ENCODE measurements at places on chromosomes 2 and 18.

- no peak for DNase-seq
These were observed 46.2 kb downstream of the TRIB2 start for GRCh38 chr2:12762976-12763375.

DNA sequence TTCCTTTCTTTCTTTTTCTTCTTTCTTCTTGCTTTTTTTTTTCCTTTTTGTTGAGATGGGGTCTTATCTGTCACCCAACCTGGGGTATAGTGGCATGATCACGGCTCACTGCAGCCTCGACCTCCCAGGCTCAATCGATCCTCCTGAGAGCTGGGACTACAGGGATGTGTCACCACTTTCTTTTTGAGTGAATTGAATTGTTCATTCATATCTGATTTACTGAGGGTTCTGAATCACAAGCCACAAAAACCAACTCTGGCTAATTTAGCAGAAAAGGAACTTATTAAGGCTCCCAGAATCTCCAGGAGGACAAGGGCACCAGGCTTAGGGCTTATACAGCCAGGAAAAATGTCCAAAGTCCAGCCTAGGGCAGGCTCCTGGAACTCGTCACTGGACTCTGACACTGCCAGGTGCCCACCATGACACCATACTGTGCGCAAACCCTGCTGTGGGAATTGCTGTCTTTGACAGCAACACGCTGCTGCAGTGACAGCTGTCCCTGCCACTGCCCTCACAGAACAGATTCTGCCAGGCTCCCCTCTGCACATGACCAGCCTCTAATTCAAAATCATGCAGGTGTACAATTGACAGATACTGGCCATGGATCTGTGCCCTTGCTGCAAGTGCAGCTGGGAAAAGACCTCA is 42.9 kb upstream of the EML6 start:
- no peak for DNase-seq

- DNase-seq: no peak
These were observed 74.0 kb downstream of the AGAP1 start for GRCh38 chr2:235567842-235568241.

- DNase-seq: no peak
These were observed 66.4 kb upstream of the NCK2 start for GRCh38 chr2:105678346-105678745.

DNA sequence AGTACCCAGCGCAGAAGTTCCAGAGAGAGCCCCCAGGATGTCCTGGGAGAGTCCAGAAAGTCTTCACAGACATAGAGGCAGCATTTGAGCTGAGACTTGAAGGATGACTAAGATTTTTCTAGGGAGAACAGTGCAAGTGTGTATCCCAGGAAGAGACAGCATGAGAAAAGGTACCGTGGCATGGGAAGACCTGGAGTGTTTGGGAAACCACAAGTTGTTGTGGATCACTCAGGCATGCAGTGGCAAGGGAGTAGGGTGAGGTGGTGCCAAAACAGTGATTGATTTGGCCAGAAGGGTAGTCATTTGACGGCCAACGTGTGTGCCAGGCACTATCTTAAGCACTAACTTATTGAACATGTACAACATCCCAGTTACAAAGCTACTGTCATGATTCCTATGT is 24.5 kb upstream of the KCNK3 start:
- no peak for DNase-seq

DNA sequence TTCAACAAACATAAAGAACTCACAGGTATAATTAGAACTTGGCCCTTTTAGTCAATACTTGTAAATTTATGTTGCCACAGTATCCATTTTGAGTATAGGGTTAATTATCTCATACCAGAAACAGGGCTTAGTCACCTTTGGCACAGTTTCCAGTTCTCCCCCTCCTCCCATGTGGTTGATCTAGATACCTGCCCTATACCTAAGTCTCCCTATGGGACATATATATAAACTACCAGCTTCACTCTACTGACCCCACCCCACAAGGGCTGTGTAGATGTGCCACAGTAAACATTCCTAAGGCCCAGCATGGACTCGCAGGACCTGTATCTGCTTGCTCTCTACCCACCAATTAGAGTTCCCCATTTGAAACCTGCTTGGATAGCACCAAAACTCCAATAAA is 371.7 kb upstream of the RND3 start:
- no peak for DNase-seq

GRCh38 chr18:50338122-50338521 is 36.7 kb upstream of the SKA1 start:
- no peak for DNase-seq

DNA sequence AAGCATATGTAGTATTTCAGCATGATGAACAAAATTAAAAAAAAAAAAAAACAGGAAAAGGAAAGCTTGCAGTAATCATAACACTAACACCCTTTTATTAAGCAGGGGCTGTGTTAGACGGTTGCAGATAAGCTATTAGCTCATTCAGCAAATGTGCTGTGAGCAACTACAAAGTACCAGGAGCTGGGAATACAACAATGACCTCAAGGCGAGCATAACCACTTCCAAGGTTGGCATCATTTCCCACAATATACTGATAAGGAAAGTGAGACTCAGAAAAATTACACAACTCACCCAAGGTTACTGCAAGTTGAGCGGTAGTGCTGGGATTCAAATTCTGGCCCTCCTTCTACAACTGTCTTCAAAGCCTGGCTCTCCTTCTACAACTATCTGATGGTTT is 38.2 kb upstream of the ACTR3 start:
- DNase-seq: no peak

DNA sequence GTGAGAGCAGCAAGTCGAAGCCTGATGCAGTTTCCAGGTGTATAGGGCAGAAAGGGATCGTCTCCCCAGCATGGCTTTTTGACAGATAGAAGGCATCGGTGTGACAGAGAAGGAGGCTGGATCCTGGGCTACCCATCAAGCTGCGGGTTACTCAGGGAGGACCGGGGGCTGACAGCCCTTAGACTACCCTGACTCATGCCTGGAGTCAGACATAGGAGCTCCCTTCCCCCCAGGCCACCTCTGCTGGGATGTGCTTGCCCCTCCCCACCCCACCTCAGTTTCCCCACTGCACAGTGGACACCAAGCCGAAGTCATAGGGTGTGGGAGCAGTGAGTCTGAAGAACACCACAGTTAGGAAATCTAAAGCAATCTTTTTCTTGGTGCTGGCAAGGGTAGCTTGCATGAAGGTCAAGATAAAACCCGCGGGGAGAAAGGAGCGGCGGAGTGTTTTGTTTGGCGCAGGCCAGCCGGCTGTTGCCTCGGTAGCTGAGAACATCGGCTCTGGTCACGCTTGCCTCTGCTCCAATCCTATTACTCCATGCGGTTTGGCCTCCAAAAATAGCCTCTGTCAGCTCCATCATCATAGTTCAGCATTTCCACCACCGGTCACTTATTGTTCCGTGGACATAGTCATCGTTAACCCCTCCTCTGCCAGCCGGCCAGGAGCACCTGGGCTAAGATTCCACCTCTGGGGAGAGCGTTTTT is 169.2 kb upstream of the GLI2 start:
- no peak for DNase-seq

DNA sequence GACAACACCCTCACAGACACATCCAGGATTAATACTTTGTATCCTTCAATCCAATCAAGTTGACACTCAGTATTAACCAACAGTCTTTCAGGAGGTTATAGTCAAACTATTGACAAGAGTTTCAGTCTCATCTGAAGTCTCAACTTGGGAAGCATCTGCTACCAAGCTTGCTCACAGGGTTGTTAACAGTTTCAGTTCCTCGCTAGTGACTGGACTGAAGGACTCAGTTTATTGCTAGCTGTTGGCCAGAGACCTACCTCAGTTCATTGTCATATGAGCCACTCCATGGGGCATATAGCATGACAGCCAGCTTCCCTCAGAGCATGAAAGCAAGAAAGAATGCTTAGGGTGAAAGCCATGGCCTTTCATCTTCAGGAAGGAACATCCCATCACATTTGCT is 228.6 kb downstream of the EPHA4 start:
- DNase-seq: no peak

GRCh38 chr2:16252891-16253290 is 312.5 kb downstream of the MYCN start:
- no peak for DNase-seq

GRCh38 chr18:72539901-72540300 is 4.2 kb downstream of the CBLN2 start:
- no peak for DNase-seq

GRCh38 chr2:52857722-52858121 is 909.9 kb upstream of the CHAC2 start:
- DNase-seq: no peak

DNA sequence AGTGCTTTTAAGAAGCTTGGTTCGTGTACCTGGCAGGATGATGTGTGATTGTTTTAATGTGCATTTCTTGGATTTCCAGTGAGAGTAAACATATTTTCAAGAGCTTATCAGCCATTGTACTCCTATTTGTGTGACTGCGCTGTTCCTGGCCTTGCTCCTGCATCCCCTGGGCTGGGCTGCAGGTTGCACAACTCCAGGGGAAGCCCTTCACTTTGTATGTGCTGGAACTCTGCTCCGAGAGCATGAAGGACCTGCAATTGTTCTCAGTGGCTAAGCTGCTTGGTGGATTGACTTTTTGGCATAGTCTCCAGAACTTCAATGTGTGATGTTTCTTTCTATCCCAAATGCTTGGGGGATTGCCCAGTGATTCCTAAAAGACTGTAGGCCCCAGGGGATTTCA is 18.8 kb downstream of the ATP6V1C2 start:
- no peak for DNase-seq

Measured in NCI-H774 (cell line).